ENCODE measurements at places on chromosomes 2 and 18. TPM values are rescaled to one million over a fixed set of nuclear protein-coding genes. Genes with fewer than 3 reads are reported as not detected.

Gene STON1
- total RNA-seq = 6.1 TPM

Gene CD8B
- not detected for total RNA-seq

Gene PAX8
- total RNA-seq = not detected

Gene ZNF514
- total RNA-seq = 5.4 TPM

Gene OTOS
- total RNA-seq = not detected

Gene IL18R1
- 2.8 TPM for total RNA-seq

Gene CHN1
- total RNA-seq = 14.5 TPM

DNA sequence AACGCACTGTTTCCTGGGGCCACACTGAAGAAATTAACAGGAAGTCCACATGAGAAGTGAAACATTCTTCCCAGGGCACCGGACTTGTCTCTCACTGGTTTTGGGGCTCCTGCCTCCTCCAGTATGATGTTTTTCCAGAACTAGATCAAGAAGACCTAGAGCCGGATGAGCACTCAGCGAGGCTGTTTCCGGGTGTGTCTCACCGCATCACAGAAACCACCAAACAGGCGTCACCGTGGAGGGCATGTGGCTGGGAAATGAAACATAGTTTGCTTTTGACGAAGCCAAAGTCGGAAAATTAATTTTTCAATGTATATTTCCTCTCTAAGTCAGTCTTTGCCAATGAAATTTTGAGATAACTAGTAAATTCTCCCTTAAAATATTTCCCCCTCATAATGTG, 314.0 kb upstream of the SALL3 start:
- no peak for DNase-seq

- DNase-seq = no peak
These were observed 161.6 kb upstream of the CAPN13 start for GRCh38 chr2:30968660-30969397.

DNA sequence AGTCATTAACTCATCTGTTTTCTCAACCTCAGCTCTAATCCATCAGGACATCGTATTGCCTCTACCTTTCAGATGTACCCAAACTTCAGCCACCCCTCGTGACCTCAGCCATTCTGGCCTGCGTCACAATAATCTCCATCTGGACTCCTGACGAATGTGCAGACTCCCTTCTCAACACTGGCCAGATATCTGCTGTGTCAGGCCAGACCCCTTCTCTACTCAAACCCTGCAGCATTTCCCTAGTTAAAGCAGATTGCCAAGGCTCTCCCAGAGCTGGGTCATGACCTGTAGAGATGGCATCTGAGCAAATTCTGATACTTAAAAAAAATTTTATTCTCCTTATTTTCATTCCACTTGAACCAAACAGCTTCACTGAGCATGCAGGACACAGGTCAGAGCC, 69.5 kb upstream of the TMEM18 start:
- no peak for DNase-seq

GRCh38 chr18:3816610-3817363, 366.8 kb downstream of the TGIF1 start:
- peak; percentile 37 for DNase-seq

GRCh38 chr2:10934979-10935350, 23.2 kb downstream of the KCNF1 start:
- DNase-seq = no peak

DNA sequence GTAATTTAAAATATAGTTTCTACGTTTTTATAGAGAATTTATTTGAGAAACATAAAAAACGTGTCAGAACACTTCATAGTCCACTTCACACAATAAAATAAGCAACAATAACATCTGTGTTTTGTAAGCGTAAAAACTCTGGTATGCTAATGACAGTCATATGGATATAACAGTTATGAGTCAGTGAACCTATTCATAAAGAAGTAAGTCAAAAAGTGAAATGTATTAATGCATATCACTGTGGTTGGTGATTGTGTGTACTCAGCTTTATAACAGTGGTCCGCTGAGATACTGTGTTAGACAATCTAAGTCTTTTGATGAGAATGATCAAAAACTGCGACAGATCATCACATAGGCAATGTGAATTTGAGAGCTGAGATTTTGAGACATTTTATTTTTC, 153.2 kb downstream of the WDR7 start:
- DNase-seq = no peak

- DNase-seq = no peak
These were observed 36.1 kb upstream of the ANKRD62 start for GRCh38 chr18:12057419-12058039.

- no peak for DNase-seq
These were observed 3.4 kb downstream of the SGPP2 start for GRCh38 chr2:222427646-222428301.

GRCh38 chr2:187461294-187462261, 13.5 kb upstream of the CALCRL start:
- no peak for DNase-seq

GRCh38 chr2:81445176-81445575, 1140.6 kb upstream of the LRRTM1 start:
- no peak for DNase-seq

- DNase-seq = no peak
These were observed 276.6 kb downstream of the RNF152 start for GRCh38 chr18:61616111-61616610.

- no peak for DNase-seq
These were observed 155.8 kb downstream of the RHBDD1 start for GRCh38 chr2:226991663-226992062.

DNA sequence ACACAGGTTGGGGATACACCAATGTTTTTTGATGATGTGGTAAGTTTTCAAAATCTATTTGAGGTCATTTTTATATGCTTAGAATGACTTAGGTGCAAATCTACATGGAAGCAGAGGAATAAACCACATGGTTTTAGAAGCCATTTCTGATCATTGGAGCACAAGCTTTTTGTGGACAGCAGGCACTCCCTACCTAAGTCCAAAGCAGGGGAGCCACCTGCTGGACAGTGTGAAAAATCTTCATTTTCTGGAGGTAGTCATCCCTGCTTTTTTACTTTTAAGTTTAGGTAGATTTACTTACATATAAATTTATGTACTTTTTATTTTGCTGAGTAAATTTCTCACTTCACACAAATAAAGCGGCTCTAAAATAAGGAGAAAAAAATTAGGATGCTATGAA, 323.2 kb downstream of the PLCL1 start:
- DNase-seq = peak; percentile 53

- no peak for DNase-seq
These were observed 33.3 kb downstream of the IL1R2 start for GRCh38 chr2:102025016-102025501.

DNA sequence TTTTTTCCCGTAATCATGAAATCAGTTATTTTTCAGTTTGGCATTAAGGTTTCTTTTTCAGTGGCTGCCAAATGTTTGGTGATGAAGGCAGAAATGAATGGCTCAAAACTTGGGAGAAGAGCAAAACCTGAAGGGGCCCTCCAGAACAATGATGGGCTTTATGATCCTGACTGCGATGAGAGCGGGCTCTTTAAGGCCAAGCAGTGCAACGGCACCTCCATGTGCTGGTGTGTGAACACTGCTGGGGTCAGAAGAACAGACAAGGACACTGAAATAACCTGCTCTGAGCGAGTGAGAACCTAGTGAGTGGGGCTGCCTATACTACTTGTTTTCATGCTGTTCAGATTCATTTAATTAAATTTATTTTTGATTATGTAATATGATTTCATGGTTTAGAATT, 29.2 kb upstream of the MSH2 start:
- DNase-seq = no peak

GRCh38 chr2:226669905-226670304, 129.7 kb downstream of the IRS1 start:
- no peak for DNase-seq

Measured in H4 (cell line).